ENCODE measurements at places on chromosomes 13 and 19.

- DNase-seq, result no peak
These were observed 506 bp upstream of the GAS6 start for GRCh38 chr13:113864273-113864890.

GRCh38 chr13:44396701-44397580, 23.3 kb downstream of the SERP2 start:
- no peak for DNase-seq

GRCh38 chr13:47794963-47795362, 206.1 kb downstream of the SUCLA2 start:
- DNase-seq, result no peak

- DNase-seq, result no peak
These were observed 13.4 kb downstream of the ZNF607 start for GRCh38 chr19:37706052-37706605.

- no peak for DNase-seq
These were observed 231.8 kb downstream of the SHISA2 start for GRCh38 chr13:25819856-25820530.

GRCh38 chr13:111640006-111640405, 319.6 kb downstream of the TEX29 start:
- no peak for DNase-seq

DNA sequence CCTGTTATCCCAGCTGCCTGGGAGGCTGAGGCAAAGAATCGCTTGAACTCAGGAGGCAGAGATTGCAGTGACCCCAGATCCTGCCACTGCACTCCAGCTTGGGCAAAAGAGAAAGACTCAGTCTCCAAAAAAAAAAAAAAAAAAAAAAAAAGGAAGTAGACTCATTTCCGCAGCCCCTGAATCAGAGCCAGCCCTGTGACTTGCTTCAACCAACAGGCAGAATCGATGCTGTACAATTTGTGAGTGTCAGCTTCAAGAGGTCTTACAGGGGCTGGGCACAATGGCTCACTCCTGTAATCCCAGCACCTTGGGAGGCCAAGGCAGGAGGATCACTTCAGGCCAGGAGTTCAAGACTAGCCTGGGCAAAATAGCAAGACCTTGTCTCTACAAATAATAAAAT, 12.8 kb downstream of the ANKRD27 start:
- no peak for DNase-seq

- no peak for DNase-seq
These were observed 9.9 kb downstream of the PPFIA3 start for GRCh38 chr19:49129238-49129583.

- no peak for DNase-seq
These were observed 268.2 kb downstream of the SHISA2 start for GRCh38 chr13:25783601-25784024.

- no peak for DNase-seq
These were observed 1461.6 kb downstream of the PCDH9 start for GRCh38 chr13:65768545-65768944.

DNA sequence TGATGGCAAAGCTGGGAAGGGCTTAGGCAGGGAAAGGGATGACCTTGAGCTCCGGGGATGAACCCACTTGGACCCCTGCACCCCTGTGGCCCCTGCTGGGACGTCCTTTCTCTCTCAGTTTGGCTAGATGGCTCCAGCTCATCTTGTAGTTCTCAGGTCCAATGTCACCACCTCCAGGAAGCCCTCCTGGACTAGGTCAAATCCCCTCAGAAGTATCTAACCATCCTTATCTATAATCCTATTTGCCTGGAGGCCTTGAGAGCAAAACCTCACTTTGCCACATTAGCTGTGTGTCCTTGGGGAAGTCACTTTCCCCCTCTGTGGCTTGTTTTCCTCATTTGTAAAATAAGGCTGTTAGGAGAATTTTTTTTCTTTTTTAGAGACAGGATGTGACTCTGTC, 42.7 kb upstream of the NFIC start:
- no peak for DNase-seq

DNA sequence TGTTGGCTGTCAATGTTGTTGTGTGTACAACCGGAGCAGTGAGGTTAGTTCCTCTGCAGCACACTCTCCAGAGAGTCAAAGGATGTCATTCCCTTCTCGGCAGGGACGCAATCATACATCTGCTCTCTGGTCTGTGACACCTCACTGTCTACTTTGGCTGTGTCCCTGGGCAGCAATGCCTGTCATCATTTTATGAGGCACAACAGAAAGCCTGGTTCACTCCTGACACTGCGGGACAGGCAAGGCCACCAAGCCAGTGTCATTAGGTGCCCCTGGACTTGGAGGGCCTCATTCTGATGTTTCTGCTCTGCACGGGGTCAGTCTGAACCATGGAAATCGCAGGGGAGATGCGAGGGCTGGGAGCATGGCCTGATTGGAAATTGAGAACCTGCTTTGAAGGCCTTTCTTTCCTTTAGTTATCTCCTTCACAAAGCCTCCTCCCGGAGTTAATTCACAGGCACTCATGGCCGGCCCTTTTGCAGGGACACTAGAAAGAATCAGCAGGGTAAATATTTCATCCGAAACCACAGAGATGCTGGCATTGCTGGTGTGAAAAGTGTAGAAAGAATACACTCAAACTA, 284.4 kb downstream of the ZNF536 start:
- DNase-seq, result no peak

- DNase-seq, result no peak
These were observed 60.8 kb downstream of the F2RL3 start for GRCh38 chr19:16949496-16950023.

- no peak for DNase-seq
These were observed 5.7 kb downstream of the DNAJB1 start for GRCh38 chr19:14512406-14512961.

DNA sequence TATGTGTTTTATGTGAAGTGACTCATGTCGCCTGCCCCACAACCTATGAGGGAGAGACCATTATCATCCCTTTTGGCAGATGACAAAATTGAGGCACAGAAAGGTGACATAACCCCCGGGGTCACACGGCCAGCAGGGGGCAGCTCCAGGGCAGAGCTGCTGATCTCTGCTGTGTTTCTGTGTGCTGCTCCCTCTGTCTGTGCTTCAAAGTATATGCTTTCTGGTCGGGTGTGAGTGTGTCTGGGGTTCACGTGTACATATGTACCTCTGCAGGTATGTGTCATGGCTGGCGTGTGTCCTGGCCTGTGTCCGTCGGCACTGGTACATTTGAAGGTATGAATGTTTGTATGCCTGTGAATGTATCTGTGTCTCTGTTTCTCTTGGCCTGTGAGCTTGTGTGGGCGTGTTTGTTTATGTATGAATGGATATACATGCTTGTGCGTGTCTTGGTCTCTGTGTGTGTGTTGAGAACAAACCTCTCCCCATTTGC, 7.1 kb downstream of the LIPE start:
- DNase-seq, result peak; percentile 90

GRCh38 chr13:105170438-105170837, 1365.0 kb downstream of the EFNB2 start:
- DNase-seq, result no peak

DNA sequence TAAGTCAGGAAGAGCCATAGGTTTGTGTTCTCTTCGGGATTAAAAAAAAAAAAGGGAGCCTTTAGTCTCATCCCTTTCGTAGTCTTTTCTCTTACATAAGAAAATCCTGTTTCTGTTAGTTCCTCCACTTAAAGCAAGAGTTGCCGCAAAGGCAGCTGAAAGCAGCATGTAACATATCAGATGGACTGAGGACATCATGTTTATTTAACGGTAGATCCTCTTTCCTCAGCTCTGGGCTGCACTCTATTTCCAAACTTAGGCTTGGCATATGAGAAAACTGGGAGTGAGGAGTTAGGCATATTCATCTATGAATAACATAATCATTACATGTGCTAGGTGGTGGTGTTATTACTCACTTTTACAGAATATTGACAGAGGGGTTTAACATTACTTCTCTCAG, 391.2 kb downstream of the KLF12 start:
- no peak for DNase-seq

GRCh38 chr13:87851410-87851809, 180.2 kb downstream of the SLITRK5 start:
- no peak for DNase-seq

- no peak for DNase-seq
These were observed 6.2 kb downstream of the PPP1R15A start for GRCh38 chr19:48878196-48879024.

DNA sequence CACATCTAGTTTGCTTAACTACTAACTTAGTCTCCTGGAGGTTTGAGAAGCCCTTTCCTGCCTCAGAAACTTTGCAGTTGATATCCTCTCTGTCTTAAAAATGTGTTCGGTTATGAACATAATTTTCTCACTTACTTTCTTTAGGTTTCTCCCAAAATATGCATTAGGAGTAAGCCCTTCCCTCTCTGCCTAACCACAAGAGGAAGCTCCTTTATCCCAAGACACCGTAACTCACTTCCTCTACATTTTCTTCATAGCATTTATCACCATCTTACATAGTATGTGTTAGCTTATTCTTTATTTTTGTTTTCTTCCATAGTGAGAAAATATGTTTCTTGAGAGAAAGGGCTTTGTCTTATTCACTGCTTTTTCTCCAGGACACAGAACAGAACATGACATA, 952.5 kb upstream of the ATXN8OS start:
- no peak for DNase-seq

DNA sequence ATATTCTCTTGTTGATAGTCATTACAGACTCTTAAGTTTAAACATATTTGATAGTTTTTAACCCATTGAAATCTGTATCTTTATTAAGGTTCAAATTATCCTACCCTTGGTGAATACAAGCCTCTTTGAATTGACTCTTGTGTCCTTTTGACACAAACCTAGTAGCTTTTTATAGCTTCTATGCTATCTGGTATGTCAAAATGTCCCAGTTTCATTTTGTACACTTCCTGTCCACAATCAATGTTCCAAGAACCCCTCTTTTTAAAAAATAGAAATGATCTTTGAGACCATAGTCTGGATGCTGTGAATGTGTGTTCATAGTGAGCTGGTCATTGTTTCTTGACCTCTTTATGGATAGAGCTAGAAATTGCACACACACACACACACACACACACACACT, 39.2 kb upstream of the FGF14 start:
- no peak for DNase-seq

- no peak for DNase-seq
These were observed 14.4 kb downstream of the KANK2 start for GRCh38 chr19:11182994-11183393.

- no peak for DNase-seq
These were observed 306.4 kb downstream of the KLF5 start for GRCh38 chr13:73365252-73365651.

DNA sequence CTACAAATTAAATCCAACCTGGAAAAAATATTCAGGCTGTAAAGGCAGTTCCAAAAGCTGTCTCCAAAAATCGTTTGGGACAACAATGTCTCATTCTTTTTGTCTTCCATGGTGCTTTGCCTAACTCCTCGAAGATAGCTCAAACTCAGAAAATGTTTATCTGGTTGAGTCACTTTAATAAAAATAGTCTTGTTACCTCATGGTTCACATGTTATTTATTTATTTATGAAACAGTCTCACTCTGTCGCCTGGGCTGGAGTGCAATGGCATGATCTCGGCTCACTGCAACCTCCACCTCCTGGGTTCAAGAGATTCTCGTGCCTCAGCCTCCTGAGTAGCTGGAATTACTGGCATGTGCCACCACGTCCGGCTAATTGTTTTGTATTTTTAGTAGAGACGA, 4.9 kb upstream of the BRD4 start:
- no peak for DNase-seq

DNA sequence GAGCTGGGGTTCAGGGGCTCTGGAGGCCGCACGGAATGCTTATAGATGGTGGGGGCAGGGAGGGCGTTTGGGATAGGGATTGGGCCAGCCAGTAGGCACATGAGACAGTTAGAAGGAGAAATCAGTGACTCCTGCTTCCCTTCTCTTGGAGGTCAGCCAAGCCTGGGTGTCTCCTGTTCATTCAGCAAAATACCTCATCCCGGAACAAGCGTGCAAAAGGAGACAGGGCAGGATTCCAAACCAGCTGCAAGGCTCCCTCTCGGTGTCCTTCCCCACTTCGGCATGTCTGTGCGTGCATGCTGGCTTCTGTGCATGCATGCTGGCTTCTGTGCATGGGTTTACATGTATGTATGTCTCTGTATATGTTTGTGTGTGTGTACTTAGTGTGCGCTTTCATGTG, 37.3 kb upstream of the PEPD start:
- DNase-seq, result no peak

DNA sequence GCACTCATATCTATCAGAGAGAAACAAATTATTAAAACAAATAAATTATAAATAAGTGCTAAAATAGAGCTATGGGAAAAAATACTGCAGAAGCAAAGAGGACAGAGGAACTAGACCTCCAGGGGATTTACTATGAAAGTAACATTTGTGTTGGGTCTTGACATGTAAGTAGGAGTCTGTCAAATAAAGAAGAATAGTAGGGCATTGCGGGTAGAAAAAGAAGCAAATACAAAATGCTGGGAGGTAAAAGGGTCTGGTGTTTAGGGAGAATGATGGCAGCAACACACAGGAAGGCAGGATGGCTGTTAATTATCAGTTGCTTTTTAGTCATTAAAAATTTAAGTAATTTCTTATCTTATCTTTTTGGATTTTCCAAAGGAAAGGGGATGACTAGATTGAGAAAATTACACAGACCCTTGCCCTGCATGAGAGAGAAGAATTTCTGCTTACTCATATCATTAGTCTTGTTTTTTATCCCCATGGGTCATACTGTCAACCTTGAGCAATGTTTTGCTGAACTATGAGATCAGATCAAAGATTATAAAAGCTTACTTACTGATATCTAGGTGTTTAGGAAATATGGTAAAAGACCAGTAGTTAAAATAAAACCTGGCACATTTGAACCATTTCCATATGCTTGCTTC, 472.7 kb downstream of the DIAPH3 start:
- DNase-seq, result no peak

DNA sequence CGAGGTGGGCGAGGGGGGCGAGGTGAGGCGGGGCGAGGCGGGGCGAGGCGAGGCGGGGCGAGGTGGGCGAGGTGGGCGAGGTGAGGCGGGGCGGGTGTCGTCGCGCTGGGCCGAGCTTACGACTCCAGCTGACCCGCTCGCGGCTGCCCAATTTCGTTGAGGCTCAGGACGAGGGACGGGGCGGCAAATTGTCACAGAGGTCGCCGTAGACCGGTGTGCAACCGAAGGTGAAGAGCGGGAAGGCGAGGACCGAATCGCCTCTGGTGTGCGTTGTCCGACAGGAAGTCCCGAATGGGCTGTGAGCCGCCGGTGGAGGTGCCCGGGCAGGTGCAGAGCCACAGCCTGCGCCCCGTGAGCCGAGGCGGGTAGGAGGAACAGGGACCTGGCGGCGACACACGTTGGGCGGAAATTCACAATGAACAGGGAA, at the start of gene LACC1:
Gene LACC1 (plus strand): TSS at position 150 of the 427 bp plus-strand sequence. CDS start 1,082 bp downstream, outside the sequence.
- DNase-seq, result peak; percentile 42

- DNase-seq, result no peak
These were observed 8.4 kb upstream of the FLT1 start for GRCh38 chr13:28503182-28503967.

- no peak for DNase-seq
These were observed 1.4 kb downstream of the SLC1A5 start for GRCh38 chr19:46787040-46787330.

DNA sequence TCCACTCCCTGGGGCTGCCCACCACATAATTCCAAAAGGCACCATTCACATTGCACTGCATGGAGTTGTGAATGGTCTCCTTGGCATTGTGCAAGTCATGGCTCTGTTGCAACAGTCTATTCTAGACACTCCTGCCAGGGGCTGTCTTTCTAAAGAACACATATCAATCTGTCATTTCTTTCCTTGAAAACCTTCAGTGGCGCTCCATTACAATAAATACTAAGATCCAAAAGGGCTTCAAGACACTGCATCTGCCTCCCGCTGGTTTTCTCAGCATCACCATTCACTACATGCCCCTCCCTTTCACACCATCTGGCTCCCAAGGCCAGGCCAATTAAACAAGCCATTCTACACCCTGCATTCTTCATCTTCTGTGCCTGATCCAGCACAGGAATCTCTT, 32.2 kb upstream of the TM9SF2 start:
- no peak for DNase-seq

GRCh38 chr13:79937311-79937710, 403.6 kb downstream of the SPRY2 start:
- DNase-seq, result no peak

All from germinal center (tissue), 1 donor.